Hematopoietic multipotent progenitor cell (in vitro differentiated cells): ENCODE measurements at places on chromosomes 1 and 21. TPM values are rescaled to one million over a fixed set of nuclear protein-coding genes. Genes with fewer than 3 reads are reported as not detected.

- no peak for DNase-seq
These were observed 12.4 kb downstream of the PSEN2 start for GRCh38 chr1:226882631-226883409.

GRCh38 chr1:88140325-88140724 lies 543.7 kb upstream of the PKN2 start:
- DNase-seq: no peak

SLAMF9 gene
- total RNA-seq: under 0.01 TPM

DNA sequence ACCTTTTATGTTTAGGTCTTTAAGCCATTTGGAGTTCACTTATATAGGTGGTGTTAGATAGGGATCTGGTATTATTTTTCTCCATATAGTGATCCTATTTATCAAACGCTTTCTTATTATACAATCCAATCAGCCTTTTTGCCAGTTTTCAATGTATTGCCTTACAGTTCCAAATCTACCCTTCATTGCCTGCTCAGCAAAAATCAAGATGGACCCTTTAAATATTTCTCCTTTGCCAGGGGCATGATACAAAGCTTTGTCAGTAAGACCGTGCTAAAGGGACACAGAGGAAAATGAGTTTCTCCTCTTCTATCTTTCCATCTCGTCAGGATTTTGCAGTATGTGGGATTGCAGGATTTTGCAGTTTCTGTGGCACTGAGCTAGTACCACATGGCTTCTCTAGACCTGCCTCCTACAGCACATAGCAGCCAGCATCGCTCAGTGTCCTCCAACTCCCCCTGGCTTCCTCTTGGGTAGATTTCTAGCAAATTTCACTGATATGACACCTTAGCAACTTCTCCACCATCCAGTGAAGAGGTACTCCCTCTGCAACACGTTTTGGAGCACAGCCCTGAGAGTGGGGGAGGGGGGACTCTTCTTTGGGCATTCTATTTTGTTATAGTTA lies 22.5 kb upstream of the CAP1 start:
- no peak for DNase-seq

DNA sequence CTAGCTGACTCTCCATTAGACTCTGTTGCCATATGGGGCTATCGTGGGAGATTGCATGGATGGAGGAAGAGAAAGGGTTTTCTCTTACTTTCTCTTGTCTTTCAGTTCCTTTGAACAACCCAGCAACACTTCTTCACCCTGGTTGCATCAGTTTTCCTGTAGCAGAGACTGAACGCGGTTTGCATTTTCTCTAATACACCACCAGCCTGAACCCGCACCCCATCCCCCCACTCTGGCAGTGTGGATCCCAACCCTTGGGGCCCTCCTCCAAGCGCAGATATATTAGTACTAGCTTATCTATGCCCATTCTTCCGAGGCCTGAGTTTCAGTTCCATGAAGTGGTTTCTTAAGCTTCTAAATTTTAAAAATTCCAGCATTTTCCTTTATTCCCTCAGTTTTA lies 12.6 kb downstream of the DR1 start:
- DNase-seq: no peak

PACC1 gene
- total RNA-seq: 55.7 TPM
